Activated gamma-delta T cell (primary cell): ENCODE measurements at places on chromosomes 2 and 18.

- no peak for DNase-seq
Observed at GRCh38 chr2:160838147-160838546, 322.1 kb upstream of the TANK start.

DNA sequence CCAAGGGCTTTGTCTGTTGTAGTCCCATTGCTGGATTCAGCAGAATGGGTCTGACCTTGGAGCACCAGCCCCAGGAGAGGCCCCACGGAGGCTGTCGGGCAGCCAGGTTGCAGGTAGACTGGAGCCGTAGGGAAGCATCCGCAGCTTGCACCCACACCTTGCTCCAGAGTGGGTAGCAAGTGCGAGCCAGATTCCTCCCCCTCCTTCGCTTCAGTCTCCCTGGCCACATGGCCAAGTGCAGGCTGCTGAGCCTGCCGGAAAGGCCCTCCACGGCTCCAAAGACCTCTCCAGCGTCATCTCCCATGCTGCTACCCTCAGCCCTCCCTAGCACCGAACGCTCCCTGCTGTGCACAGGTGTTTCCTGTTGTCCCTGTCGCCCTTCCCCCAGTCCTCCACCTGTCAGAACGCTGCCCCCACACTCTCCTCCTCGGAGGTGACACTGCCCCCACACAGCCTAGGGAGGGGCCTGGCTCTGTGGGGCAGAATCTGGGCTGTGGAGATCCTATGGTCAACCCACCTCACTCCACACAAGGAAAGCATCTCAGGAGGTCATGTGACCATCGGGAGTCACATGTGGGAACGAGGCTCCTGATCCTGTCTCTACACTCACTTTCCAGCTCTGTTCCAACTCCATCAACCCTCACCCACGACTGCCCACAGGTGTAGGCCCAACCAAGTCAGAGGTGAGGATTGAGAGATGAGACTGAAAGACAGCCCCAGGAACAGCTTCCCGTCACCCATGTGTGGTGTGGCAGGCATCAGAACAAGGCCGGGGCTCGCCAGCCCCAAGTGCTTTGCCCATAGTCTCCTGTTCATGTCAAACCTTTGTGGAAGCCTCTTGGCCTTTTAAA lies 8.3 kb downstream of the KCNF1 start:
- no peak for DNase-seq

DNA sequence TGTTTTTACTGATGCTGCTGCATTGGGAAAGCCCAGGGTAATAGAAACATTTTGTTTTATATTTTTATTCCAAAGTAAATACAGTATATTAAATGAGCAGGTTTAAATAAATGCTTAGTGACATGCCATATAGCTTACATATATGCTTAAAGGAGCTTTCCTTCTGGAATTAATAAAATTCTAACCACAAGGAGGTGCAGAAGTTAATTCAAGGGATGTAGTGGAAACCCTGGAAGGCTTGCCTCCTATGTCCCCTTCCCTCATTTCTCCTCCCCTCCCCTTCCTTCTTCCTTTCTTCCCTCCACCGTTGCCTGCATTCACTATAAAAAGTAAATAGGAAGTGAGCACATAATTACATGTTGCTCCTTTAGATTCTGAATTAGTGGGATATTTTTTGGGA lies 96.3 kb downstream of the UBE2E3 start:
- DNase-seq: no peak

DNA sequence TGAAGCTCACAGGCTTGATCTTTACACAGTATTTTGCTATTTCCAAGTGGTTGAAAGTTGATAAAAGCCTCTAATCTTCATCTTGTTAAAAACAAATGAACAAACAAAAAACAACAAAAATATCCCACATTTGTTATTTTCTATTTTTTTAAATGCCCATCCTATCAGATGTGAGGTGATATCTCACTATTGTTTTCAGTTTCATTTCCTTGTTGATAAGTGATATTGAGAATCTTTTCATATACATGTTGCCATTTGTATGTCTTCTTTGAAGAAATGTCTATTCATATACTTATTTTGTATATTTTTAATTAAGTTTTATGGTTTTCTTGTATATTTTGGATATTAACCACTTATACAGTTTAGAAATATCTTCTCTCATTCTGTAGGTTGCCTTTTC lies 175.8 kb downstream of the CALCRL start:
- DNase-seq: no peak

DNA sequence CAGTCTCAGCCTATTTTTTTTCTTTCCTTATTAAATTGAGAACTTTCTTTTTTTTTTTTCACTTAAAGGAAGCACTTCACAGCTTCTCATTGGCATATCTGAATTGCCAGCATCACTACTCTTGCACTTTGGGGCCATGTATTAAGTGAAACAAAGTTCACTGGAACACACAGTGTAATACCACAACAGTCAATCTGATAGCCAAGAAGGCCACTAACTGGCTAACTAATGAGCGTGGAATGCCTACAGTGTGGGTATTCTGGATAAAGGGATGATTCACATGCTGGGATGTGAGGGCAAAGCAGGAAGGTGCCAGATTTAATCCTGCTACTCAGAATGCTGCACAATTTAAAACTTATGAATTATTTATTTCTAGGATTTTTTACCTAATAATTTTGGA lies 11.7 kb upstream of the C18orf63 start:
- no peak for DNase-seq

GRCh38 chr2:7612969-7613368 lies 695.8 kb downstream of the RNF144A start:
- no peak for DNase-seq

GRCh38 chr2:200966770-200967169 lies 3.3 kb upstream of the ORC2 start:
- no peak for DNase-seq

GRCh38 chr18:64718808-64719207 lies 569.9 kb upstream of the LINC00305 start:
- DNase-seq: no peak

- DNase-seq: no peak
Observed at GRCh38 chr2:216659276-216659675, 26.1 kb downstream of the IGFBP2 start.

- no peak for DNase-seq
Observed at GRCh38 chr2:187500585-187501359, 52.7 kb upstream of the CALCRL start.

- no peak for DNase-seq
Observed at GRCh38 chr2:127173057-127173456, 47.0 kb downstream of the CYP27C1 start.

DNA sequence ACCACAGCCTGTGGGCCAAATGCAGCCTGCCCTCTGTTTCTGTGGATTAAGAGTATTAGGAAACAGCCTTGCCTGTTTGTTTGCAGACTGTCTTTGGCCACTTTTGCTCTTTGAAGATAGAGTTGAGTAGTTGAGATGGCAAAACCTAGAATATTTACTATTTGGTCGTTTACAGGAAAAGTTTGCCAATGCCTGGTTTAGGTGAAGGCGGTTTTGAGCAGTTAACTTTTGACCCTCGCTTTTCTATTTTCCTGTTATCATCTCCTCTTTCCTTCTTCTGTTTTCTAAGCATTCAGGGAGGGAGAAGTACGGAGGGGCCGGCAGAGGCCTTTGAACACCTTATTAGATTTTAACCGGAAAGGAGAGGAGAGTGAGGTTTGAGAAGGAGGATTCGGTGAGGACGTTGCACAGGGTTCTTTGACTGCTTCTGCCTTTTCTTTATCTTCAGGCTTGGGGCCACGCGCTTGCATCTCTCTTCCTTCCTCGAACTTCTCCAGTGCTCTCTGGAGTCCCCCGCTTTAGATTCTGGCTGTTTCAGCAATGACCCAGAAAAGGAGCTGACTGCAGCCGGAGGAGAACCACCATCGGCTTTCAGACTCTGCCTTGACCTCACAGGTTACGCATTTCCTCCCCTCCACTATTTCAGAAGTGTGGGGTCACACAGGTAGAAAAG lies 39.2 kb downstream of the IL1R2 start:
- no peak for DNase-seq

GRCh38 chr2:31969178-31969577 lies 41.6 kb downstream of the MEMO1 start:
- no peak for DNase-seq

GRCh38 chr2:81940266-81940955 lies 1635.9 kb upstream of the LRRTM1 start:
- no peak for DNase-seq

DNA sequence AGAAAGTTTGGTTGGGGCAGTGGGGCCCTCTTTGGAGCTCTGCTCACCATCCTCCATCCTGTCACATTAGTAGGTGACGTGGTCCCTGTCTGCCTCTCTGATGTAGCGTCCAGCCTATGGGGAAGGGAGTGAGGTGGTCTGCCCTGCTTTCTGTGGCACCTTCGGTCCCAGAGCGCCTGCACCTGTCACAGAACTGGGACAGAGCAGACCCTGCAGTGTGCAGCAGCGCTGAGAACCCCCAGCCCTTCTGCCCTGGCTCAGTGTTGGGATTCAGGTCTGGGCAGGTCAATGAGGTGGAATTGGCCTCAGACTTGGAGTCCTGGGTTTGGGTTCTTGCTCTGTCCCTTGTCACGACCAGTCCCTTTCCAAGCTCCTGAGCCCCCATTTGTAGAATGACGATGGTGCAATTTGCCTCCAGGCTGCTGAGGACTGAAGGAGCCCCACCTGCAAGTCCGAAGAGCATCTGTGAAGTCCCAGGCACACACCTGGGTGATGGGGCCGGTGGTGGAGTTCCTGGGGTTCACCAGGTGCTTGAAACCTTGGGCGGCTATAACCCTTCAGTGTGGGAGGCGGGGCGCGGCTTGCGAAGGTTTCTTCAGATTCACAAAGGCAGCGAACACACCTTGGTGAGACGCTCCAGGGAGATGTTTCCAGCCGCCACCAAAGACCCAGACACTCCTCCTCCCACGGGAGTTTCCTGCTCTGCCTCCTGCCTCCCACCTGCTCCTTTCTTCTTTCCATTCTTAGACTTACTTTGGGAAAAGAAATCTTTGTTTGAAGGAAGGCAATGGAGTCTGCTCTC lies 265.4 kb upstream of the HDAC4 start:
- DNase-seq: no peak

- DNase-seq: no peak
Observed at GRCh38 chr2:152309352-152310214, 25.4 kb upstream of the FMNL2 start.

DNA sequence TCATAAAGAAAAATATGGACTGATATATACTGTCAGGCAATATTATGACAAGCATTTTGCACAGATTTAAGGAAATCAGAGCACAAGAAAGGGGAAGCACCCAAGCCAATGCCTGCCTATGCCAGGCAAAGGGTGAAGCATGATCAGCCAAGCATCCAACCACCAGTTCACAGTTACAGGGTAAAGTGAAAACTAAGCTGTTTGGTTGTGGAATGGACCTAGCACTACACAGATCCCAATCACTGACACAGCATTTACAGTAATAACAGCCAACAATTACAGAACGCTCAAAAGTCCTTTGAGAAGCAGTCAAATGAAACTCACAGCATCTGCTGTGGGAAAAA lies 90.3 kb downstream of the SP3 start:
- DNase-seq: no peak
